Left ventricle myocardium superior (tissue), 1 donor: ENCODE measurements at places on chromosomes 5 and 9. TPM values are rescaled to one million over a fixed set of nuclear protein-coding genes. Genes with fewer than 3 reads are reported as not detected.

DNA sequence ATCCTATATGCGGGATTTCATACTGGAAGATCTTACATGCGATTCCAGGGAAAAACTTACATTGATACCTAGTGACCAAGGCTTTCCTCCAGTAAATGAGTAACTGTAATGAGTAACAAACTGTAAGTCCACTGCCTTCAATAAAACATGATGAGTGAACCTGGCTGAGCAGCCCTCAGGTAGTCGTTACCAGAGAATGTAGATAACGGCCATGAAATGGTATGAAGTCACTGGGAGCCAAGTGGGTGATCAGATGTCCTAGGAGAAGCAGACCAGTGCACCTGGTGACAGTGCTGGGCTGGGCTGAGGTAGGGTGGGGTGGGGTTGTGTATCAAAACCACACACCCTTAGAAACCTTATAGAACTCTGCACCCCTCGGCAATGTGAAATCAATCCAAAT lies 203.6 kb downstream of the ALDH1A1 start:
- no peak for DNase-seq

DNA sequence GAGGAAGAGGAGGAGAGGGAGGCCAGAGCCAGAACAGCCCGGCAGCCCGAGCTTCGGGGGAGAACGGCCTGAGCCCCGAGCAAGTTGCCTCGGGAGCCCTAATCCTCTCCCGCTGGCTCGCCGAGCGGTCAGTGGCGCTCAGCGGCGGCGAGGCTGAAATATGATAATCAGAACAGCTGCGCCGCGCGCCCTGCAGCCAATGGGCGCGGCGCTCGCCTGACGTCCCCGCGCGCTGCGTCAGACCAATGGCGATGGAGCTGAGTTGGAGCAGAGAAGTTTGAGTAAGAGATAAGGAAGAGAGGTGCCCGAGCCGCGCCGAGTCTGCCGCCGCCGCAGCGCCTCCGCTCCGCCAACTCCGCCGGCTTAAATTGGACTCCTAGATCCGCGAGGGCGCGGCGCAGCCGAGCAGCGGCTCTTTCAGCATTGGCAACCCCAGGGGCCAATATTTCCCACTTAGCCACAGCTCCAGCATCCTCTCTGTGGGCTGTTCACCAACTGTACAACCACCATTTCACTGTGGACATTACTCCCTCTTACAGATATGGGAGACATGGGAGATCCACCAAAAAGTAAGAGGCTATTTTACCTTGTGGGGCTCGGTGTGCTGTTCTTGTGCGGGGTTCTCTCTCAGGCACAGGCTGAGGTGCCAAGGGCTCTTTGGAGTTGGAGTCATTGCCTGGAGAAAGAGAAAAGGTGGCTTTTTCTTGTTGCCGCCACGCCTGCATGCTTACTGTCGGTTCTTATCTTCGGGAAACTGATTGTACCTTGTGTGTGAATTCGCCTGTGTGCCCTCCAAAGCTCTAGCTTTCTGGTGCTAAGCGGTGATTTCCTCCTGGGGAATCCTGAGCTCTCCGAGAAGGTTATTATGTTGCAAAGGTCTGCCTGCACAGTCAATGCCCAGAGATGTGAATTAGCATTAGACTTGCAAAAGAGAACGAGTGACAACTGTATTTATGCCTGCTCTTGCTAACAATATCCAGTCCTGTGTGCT lies at the start of gene ISL1:
Gene ISL1 (plus strand): TSS at position 318 of the 991 bp plus-strand sequence. CDS start 224 bp downstream, at position 542.
- peak; percentile 36 for DNase-seq

DNA sequence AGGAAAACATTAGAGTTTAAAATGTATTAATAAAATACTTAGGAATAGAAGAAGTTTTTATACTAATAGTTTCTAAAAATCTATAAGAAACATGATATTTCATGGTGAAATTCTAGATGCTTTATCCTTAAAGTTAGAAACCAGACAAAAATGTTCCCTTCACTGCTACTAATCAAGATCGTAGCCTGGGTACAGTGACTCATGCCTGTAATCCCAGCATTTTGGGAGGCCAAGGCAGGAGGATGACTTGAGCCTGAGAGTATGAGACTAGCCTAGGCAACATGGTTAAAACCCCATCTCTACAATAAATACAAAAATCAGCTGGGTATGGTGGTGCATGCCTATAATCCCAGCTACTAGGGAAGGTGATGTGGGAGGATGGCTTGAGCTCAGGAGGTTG lies 30.4 kb upstream of the KLF9 start:
- no peak for DNase-seq

The SLC22A4 gene
- 1.6 TPM for total RNA-seq

The WDR38 gene
- total RNA-seq, result not detected

DNA sequence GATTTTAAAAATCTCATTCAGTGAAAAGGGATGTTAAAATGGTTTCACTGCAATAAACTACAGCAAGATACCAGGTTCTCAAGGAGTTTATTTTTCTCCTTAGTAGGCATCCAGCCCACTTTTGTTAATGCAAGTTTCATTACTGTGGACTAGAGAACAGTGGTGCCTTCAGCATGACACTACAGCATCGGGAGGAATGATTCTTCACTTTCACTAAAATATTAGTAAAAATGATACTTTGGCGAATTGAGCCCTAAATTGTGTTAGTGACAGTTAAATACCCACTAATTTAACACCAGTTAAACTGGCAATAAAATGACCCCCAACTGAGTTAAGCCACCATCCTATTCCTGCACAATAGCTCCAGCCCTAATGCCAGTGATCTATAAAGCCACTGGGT lies 152.2 kb upstream of the MPDZ start:
- no peak for DNase-seq

The ELOVL7 gene
- 0.40 TPM for total RNA-seq

- peak; percentile 41 for DNase-seq
Measured at GRCh38 chr5:42583322-42583721, 160.1 kb downstream of the GHR start.
